ENCODE measurements at places on chromosomes 4 and X.

DNA sequence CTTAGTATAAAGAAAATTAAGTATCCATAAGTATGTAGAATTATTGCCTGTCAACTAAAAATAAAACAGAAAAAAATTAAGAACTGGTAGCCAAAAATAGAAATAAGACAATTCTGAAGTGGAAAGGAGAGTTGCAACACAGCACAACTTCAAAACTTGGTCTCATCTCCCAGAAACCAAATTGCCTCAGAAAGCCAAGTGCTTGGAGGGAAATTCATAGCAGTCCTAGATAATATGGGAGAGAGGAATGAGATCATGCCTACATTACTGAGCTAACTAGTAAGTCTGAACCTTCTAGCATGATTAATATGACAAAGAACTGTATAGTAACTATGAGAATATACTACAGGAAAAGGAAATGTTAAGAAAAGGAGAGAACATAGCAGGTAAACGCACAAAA is 256.5 kb downstream of the LDB2 start:
- no peak for DNase-seq

DNA sequence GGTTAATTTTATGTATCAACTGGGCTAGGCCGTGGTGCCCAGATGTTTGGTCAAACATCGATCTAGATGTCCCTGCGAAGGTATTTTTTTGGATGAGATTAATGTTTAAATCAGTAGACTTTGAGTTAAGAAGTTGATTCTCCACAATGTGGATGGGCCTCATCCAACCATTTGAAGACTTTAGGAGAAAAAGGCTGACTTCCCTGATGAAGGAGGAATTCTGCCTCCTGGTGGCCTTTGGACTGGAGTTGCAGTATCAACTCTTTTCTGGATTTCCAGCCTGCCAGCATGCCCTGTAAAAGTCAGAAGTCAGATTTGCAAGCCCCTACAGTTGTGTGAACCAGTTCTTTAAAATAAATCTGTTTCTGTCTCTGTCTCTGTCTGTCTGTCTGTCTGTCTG is 91.4 kb downstream of the STK32B start:
- DNase-seq = no peak

- DNase-seq = no peak
Measured at GRCh38 chr4:22217480-22217879, 268.9 kb upstream of the KCNIP4 start.

GRCh38 chr4:113116414-113117357 is 67.2 kb downstream of the ANK2 start:
- no peak for DNase-seq

Measured in SW 1271 (cell line).